HL-60 (cell line): ENCODE measurements at places on chromosomes 7 and 10.

- no peak for DNase-seq
Observed at GRCh38 chr7:42342381-42342780, 105.4 kb upstream of the GLI3 start.

- DNase-seq: no peak
Observed at GRCh38 chr10:70435241-70436085, 6.0 kb downstream of the NODAL start.

- DNase-seq: no peak
Observed at GRCh38 chr10:127182161-127182560, 14.2 kb downstream of the INSYN2A start.

- DNase-seq: no peak
Observed at GRCh38 chr10:77138541-77138940, 499.1 kb downstream of the KCNMA1 start.

DNA sequence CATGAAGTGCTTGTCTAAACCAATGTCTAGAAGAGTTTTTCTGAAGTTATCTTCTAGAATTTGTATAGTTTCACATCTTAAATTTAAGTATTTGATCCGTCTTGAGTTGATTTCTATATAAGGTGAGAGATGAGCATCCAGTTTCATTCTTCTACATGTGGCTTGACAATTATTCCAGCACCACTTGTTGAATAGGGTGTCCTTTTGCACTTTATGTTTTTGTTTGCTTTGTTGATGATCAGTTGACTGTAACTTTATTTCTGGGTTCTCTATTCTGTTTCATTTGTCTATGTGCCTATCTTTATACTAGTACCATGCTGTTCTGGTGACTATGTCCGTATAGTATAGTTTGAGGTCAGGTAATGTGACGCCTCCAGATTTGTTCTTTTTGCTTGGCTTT, 426.6 kb upstream of the CHRM2 start:
- no peak for DNase-seq

DNA sequence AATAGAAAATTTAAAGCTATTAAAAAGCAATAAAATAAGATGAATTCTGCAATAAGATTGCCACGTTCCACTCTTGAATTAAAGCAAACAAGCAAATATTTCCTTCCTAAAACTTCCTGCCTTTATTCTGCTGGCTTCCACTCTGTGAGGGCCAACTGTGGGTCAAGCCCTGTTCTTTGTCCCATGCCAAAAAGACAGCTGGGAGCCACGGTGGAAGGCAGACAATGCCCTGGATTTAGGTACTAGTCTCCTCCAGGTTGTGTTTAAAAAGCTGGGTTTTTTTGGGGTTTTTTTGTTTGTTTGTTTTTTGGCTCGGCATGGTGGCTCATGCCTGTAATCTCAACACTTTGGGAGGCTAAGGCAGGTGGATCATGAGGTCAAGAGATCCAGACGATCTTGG, 39.1 kb downstream of the LRRTM3 start:
- no peak for DNase-seq

GRCh38 chr10:59362959-59363381, 621 bp upstream of the FAM13C start:
- no peak for DNase-seq

DNA sequence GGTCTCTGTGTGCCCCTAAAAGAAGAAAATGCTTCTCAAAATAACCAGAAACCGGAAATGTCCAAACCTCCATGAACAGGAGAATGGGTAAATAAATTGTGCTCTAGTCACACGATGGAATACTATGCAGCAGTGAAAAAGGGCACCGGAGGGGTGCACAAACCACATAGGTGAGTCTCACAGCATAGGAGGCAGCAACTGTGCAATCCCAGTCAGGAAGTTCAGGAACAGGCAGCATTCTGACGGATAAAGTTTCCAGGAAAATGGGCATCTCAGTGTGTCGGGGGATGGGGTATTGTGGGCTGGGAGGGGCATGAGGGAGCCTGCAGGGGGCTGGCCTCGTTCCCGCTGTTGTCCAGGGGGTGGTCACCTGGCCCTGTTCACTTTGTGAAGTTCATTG, 63.1 kb downstream of the MICALL2 start:
- no peak for DNase-seq

DNA sequence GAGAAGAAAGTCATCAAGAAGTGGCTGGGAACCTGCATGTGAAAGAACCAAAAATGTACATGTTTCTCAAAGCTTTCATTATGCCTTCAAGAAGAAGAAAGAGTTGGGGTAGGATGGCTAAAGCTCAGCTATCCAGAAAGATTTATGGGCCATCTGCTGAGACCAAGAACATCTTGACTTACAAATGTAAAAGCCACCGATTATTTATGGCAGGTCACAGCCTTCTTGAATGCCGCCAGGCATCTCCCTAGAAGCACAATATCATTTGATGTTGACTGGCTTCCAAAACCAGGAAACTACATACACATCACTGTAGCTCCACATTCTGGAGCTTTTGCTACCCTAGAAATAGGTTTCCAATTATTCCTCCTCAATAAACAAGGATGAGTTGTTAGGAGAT, 254.2 kb upstream of the AOAH start:
- DNase-seq: no peak

DNA sequence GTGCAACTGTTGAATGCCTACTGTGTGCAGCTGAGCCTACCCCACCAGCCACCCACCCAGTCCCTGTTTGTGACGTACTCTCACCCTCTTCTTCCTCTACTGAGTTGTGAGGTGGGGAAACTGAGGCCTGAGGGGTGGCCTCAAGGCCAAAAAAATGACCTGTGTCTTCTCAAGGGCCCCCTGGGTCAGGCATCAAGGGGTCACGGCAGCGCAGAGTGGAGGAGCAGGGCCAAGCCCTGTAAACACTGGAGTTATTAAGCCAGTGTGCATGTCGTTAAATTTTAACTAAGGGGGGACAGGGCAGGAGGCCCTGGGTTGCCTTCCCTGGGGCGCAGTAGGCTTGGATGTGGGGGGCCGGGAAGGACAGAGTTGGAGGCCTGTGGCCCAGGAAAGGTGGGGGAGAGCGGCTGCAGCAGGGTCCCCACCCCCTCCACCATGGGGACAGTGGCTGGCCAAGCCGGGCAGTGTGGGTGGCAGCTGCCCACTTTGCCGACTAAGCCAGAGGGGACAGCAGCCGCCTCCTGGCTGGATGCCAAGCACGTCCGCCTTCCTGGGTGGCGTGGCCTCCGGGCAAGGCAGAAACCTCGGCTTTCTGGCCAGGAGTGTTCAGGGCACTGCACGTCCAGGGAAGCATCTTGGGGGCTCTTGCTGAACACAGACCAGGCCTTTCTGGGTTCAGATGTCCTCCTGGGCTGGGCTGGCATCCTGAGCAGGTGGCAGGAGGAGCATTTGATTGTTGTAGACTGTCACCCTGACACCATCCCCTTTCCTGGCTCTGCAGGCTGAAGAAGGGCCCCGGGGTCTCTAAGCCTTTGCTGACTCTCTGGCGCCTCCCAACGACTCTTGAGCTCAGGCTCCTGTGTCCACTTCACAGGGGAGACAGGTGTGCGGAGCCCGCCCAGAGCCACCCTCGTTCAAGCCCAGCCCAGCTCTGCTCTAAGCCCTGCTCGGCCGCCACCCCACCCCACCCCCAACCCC, 1.9 kb downstream of the SLC29A4 start:
- DNase-seq: no peak
